ENCODE measurements at places on chromosomes 2 and 18.
A peak's percentile ranks its signal among the peaks of the same experiment; 100 is the strongest.

DNA sequence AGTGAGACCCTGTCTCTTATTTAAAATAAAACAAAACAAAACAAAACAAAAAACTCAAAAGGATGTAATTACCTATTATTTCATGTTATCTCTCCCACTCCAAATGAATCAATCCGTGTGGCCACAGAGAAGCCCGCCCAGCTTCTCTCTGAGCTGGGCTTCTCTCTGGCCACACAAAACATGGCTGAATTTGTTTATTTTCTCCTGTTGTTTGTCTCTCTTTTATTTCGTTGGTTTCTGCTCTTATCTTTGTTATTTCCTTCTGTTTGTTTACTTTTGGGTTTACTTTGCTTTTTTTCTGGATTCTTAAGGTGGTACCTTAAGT, 1.5 kb upstream of the TRABD2A start:
- no peak for DNase-seq

- DNase-seq, result no peak
Measured at GRCh38 chr2:36564377-36564930, 33.5 kb downstream of the FEZ2 start.

DNA sequence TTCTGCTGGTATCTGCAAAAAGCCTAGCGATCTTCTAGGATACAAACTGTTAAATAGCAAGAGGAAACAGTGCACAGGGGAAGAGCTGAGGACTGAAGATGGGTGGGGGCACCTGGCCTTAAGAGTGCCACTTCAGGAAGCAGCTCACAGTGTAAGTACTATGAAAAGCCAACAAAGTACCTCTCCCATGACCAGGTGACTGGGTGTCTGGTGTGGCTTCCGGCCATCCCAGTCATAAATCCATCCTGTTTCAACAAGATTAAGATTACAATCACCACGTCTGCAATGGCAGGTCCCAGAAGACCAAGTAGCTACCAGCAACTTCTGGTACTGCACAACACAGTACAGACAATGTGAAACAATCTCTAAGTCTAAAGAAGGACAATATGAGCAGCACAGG, 15.9 kb downstream of the ERFE start:
- no peak for DNase-seq

GRCh38 chr2:109173311-109174171, 44.5 kb downstream of the SH3RF3 start:
- DNase-seq, result peak; percentile 92

GRCh38 chr2:207796585-207797350, 27.1 kb upstream of the FZD5 start:
- DNase-seq, result no peak

DNA sequence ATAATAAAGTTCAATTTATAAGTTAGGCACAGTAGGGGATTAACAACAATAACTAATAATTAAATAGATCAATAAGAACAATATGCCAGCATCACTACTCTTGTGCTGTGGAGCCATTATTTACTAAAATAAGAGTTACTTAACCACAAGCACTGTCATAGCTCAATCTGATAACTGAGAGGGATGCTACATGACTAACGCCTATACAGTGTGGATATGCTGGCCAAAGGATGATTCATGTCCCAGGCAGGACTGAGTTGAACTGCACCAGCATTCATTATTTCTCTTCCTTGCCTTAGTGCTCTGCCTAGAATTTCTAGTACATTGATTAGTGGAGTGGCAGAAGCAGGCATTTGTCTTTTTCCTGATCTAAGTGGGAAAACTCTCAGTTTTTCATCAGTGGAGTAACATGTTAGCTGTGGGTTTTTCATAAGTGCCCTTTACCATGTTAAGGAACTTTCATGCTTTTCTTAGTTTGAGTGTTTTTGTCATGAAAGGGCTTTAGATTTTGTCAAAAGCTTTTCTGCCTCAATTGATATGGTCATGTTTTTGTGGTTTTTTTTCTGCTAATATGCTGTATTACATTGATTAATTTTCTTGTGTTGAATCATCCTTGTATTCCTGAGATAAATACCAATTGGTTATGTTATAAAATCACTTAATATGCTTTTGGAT, 21.7 kb downstream of the KIAA1328 start:
- DNase-seq, result peak; percentile 93

GRCh38 chr2:158394453-158394852, 62.1 kb downstream of the CCDC148 start:
- DNase-seq, result peak; percentile 22

GRCh38 chr2:200239216-200239615, 67.3 kb upstream of the SPATS2L start:
- peak; percentile 34 for DNase-seq

DNA sequence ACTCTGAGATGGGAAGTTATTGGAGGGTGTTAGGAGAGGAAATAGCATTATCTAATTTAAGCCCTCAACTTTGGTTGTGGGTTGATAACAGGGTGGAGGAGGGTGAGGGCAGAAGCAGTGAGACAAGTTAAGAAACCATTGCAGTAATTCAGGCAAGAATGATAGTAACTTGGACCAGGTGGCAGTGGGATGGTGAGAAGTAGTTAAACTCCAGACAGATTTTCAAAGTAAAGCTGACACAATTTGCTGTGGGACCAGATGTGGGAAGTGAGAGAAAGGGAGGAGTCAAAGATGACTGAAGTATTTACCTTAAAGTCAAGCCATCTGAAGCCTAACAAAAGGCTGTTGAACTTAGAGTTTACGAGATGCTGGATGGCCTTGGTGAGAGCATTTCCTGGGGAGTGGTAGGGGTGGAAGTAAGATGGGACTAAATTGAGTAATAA, 163.2 kb upstream of the KLF7 start:
- no peak for DNase-seq

DNA sequence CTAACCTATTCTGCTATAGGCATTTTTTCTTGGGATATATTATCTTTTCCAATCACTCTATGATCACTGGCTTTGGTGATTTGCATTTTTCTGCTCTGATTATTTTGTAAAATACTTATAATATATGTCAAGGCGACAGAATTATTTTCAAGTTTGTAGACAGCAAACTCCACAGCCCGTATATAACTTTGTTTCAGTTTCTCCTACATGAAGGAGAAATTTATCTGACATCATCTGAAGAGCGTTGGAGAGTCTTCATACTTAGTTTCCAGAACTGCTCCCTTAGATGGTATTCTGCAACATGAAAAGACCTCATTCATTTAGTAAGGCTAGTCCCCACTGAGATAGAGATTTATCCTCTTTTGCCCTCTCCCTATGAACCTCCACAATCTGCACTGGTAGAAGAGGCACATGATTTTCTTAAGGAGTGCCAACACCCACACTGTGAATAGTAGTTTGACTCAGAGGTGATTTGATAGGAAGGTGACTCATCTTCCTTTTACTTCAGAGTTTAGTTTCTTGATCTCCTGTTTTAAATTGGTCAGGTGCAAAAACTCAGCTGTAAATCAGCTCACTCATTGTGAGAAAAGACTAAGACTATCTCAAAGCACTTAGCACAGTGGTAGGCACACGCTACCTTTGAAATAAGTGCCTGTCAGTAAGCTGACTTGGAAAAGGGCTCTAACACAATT, 1848.6 kb upstream of the CELF4 start:
- DNase-seq, result peak; percentile 8

DNA sequence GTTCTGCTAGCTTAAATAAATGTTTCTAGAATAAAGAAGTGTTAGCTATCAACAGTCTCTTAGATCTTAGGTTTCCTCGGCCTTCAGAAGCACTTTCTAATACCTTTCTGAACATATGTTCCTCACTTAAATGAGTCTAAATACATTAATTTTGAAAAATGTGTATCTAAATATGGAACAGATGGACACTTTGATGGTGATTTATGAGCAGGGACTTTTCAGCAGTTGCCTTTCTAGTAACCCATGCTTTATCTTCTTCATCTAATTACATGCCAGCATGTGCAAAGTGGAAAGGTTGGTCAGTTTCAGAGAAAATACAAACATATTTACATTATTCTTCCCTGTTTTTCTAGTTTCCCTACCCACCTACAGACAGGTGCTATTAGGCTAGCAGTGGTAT, 797.0 kb upstream of the CHAC2 start:
- no peak for DNase-seq

DNA sequence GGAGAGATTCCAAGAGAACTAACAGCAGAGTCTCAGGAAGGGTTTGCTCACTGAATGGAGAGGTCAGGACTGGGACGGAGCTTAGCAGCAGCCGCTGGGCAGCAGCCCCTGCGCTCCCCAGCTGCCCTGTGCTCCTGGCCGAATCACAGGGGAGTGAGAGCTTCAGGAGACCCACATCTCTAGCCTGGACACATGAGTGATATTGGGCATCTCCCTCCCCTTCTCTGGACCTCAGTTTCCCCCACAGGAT, 511 bp downstream of the MATN3 start:
- DNase-seq, result no peak

- no peak for DNase-seq
Measured at GRCh38 chr2:63078852-63079606, 28.4 kb downstream of the OTX1 start.

DNA sequence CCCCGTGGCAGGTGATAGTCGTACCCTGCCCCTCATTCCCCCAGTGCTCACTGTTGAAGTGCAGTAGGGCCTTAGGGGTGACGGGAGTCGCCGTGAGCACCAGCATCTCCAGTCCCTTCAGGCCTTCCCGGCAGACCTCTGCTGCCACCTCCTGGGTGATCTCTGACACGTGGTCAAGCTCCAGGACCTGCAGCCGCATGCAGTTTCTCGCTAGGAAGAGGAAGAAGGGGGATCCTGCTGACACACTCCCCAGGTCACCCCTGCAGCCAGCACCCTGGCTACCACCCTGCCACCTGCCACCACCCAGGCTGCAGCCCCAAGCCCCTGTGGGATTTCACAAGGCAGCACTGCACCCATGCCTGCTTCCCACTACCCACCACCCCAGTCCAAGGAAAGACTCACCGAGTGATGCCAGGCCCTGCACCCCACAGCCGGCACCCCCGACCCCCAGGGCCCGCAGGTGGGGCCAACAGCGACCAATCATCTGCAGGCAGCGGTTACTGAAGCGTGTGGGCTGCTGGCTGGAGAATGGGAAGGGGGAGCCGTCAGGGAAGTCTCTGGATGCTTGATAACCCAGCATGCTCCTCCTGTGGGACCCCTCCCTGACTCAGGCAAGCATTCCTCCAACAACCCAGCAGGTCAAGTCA, 23.8 kb downstream of the FBXO41 start:
- no peak for DNase-seq

- DNase-seq, result peak; percentile 36
Measured at GRCh38 chr2:104790100-104790811, 63.7 kb upstream of the POU3F3 start.

- peak; percentile 85 for DNase-seq
Measured at GRCh38 chr18:46097801-46098615, at the start of gene ATP5F1A. Gene ATP5F1A (minus strand): TSS chr18:46098296. CDS start chr18:46098231, 65 bp downstream.

DNA sequence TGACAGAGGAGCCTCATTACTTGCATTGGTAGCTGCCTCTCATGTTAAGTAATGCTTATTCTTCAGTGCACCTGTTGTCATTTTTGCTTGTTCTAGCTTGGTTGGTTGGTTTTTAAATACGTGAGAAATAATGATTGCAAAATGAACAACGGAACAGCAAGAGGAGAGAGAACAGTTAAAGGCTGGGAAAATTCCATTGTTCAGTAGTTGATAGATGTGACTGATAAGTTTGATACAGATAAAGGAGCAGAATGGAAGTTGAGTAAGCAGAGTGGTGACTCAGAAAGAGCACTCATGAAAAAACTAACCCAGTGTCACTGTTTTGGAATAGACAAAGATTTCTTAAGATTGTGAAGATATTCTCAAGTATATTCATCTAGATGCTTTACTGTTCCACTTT, 50.5 kb downstream of the MTA3 start:
- peak; percentile 49 for DNase-seq

GRCh38 chr18:12839526-12840196, 44.4 kb downstream of the PTPN2 start:
- peak; percentile 29 for DNase-seq

DNA sequence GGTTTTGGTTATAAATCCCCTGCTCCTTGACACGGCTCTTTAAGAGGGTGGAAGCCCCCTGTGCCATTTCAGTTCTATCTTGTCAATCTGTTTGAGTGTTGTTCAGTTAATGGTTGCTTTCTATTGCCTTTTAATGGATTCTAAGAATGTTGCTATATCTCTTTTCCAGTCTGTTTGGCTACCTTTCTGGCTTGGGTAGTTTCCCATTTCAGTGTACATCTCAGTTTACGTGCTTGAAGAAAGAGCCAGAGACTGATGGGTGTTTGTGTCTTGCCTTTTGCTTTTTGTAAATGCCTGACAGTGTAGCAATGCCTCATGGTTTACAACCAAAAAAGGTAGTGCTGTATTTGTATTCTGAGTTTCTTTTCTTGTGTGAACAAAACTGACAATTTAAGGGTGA, 45.3 kb downstream of the SPATS2L start:
- no peak for DNase-seq

GRCh38 chr2:116511426-116511825, 1303.1 kb upstream of the DDX18 start:
- DNase-seq, result no peak

GRCh38 chr2:76998704-76999103, 523.5 kb downstream of the LRRTM4 start:
- DNase-seq, result peak; percentile 52

GRCh38 chr18:79625195-79625923, 54.2 kb upstream of the CTDP1 start:
- DNase-seq, result no peak

DNA sequence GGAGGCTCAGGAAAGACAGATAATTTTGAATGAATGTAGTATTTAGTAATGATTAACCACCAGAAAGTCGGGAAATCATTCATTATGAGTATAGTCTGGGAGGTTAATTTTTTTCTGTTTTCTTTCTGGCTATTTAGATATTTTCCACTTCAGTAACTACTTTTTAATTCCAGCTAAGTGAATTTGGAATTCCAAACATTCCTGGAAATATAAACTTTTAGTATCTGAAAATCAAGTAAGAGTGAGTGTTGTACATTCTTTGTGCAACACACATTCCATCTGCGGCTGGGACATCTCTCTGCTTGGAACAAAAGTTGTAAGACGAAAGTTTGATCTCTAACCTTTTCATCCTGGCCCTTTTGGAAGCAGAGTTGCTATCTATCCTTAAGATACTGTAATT, 275.7 kb upstream of the SPRED2 start:
- peak; percentile 40 for DNase-seq
